Upper lobe of left lung (tissue), 6 donors: ENCODE measurements at places on chromosomes 1 and 21. TPM values are rescaled to one million over a fixed set of nuclear protein-coding genes. Genes with fewer than 3 reads are reported as not detected.

DNA sequence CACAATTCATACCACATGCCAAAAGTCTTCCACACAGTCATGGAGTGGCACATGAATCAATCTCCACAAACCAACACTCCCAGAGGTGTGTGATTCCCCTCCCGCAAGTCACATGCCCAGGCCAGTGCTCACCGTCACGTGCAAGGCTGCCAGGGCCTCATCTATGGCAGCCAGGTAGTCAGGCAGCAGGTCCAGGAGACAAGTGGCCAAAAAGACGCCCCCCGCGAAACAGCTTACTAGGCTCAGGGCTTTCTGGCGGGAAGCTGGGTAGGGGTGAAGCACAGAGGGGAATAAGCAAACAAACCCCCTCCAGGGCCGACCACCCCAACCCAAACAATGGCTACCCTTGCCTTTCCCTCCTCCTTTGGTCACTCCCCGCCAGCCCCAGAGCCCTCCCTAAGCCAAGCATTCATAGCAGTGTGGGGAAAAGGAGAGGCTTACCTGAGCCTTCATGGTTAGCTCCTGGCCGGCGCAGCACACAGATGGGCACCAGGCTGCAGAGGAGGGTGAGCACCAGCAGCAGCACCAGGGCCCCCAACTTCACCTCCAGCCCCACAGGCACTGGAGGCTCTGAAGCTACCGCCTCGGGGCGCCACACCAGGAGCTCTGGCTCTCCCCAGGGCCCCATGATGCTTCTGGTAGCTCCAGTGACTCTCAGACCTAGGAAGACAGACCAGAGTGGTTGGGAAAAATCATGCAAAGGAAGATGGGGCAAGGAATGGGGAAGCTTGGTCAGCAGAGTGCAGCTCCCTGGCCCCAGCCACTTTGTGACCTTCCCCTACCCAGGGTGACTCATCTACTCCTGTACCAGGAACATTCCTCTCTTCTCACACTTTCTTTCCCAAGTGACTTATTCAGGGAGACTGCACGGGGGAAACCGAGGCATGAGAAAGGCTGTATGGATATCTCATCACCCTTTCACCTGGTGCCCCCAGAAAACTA lies 978 bp downstream of the SLC39A1 start:
- peaks cover 28% of the 10 kb centered on the region for H3K36me3 ChIP-seq
- H3K27ac ChIP-seq: peak overlapping the region; percentile 97
- H3K27me3 ChIP-seq: no peaks in the 10 kb centered on the region
- peaks cover 54% of the 10 kb centered on the region for H3K4me1 ChIP-seq

DNA sequence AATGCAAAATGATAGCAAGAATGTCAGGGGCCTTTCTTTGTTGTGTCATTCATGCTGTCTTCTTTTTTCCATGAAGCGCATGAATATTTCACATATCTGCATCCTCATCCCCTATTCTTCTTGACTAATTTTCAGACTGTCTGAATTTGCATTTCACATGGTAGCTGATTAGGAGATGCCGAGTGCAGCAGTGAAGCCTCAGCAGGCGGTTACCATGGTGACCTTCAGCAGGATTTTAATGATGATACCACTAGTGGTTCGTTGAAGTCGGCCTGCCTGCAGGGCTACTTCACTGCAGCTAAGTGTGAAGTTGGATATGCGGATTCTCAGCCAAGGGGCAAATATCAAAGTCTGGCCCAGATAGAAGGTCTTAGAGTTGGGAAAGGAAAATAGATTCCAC lies 141.8 kb downstream of the NEK7 start:
- no peaks in the 10 kb centered on the region for H3K36me3 ChIP-seq
- H3K4me3 ChIP-seq: no peak overlapping the region
- no peaks in the 10 kb centered on the region for H3K27me3 ChIP-seq
- no peak for DNase-seq

DNA sequence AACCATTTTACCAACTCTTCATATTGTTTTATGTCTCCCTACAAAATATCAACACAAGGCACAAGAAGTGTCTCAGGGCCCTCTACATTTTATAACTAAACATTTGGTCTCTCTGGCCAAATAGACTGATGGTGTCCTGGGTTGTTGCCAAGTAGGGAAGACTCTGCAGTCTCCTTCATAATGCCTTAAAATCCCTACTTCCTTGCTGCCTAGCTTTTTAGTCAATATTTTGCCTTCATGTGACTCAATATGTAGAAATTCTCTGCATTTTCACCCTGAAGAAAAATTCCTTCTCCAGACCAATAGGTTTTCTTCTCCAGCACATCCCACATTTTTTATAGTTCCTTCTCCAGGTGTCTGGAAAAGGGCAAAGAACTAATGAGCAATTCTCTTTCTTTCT lies 72.6 kb upstream of the IPO9 start:
- no peaks in the 10 kb centered on the region for H3K36me3 ChIP-seq
- DNase-seq: no peak
- no peak overlapping the region for H3K27ac ChIP-seq
- no peak overlapping the region for H3K4me3 ChIP-seq

DNA sequence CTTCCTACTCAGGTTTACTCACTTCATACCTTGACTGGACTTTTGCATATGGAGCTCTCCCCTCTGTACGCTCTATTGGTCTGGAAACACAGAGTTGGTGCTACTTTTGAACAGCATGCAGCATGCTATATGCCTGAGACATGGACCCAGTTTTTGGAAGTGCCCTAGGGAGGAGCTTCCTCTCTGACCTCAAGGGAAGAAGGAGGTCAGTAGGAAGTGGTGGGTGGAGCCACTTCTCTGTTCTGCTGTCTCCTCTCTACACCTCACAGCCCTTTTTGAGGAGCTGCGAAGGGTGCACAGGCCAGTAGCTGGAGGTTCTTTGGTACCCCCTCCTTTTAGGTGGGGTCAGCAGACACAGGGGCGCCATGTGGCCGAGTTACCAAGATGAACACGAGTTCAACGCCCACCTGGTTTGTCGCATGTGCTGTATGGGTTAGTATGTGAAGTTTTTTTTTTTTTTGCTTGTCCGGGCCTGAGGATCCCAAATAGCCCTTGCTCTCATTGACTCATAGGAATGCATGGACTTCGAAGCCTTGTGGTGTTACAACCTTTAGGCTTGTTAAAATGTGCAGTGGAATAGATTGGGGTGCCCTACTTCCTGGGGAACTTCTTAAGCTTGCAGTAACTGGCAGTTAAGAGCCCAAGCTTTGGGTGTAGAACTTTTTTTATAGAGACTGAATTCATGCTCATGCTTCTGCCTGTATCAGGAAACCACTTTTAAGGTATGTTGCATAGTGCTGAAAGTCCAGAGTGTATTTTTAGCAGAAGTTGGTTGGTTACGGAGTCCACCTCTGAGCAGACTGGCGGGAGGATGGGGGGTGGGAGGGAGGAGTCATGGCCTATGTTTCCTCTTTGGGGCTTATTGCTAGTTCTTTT lies 10.7 kb downstream of the MACF1 start:
- no peaks in the 10 kb centered on the region for H3K27me3 ChIP-seq
- H3K27ac ChIP-seq: peak overlapping the region; percentile 65
- H3K4me3 ChIP-seq: peak overlapping the region; percentile 22
- DNase-seq: no peak
- peaks cover 64% of the 10 kb centered on the region for H3K4me1 ChIP-seq
- H3K36me3 ChIP-seq: no peaks in the 10 kb centered on the region

- DNase-seq: no peak
- H3K4me3 ChIP-seq: no peak overlapping the region
- no peaks in the 10 kb centered on the region for H3K4me1 ChIP-seq
- no peaks in the 10 kb centered on the region for H3K36me3 ChIP-seq
- no peaks in the 10 kb centered on the region for H3K27me3 ChIP-seq
Measured at GRCh38 chr1:219790834-219791615, 137.3 kb downstream of the SLC30A10 start.

DNA sequence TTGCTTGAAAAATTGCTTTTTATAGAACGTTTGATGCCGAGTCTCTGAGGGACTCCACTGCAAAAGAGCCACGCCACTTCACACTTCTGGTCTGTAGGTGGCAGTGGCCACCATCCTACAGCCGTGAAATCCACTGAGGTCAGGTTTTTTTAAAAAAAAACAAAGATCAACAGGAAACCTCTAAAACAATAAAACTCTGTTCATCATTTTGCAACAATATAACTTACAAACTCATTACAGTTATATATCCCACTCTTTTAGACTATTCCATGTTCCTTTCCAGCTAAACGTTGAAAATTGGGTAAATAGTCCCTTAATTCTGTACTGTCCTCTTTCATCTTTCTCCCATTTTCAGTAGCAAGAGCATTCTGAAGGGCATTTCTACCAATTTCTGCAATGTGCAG lies 64.6 kb upstream of the FMN2 start:
- H3K4me1 ChIP-seq: no peaks in the 10 kb centered on the region
- H3K27me3 ChIP-seq: no peaks in the 10 kb centered on the region
- H3K36me3 ChIP-seq: no peaks in the 10 kb centered on the region
- DNase-seq: no peak

GRCh38 chr1:51236531-51237350 lies 668 bp downstream of the RNF11 start:
- peak overlapping the region; percentile 66 for H3K4me3 ChIP-seq
- no peaks in the 10 kb centered on the region for H3K36me3 ChIP-seq
- peak; percentile 61 for DNase-seq
- H3K27ac ChIP-seq: peak overlapping the region; percentile 93
- H3K27me3 ChIP-seq: no peaks in the 10 kb centered on the region

- peaks cover 15% of the 10 kb centered on the region for H3K4me1 ChIP-seq
- no peaks in the 10 kb centered on the region for H3K27me3 ChIP-seq
- no peaks in the 10 kb centered on the region for H3K36me3 ChIP-seq
- no peak overlapping the region for H3K27ac ChIP-seq
- no peak overlapping the region for H3K4me3 ChIP-seq
- no peak for DNase-seq
Measured at GRCh38 chr21:34126269-34126668, 52.9 kb downstream of the MRPS6 start.

The CENPL gene
- 4.5 TPM for total RNA-seq

The MROH9 gene
- not detected for total RNA-seq

The STIL gene
- total RNA-seq: 3.1 TPM

The SLAMF8 gene
- total RNA-seq: 12.1 TPM
